ENCODE measurements at places on chromosomes 16 and 17.

DNA sequence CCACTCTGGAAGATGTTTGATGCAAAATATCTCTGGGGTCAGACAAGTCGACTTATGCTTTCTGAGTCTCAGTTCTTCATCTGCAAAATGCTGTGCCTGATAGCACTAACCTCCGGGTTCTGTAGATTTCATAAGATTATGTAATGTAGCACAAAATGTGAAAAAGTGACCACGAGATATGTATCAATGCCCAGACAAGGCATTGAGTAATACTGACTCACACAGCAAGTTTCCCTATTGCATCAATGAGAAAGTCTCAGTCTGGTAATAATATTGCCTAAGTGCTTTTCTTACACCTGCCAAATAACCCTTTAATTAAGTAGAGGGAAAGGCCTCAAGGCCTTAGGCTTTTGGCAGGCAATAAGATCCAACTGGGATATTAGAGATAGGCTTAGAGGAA, 41.4 kb upstream of the MMP2 start:
- DNase-seq: no peak

DNA sequence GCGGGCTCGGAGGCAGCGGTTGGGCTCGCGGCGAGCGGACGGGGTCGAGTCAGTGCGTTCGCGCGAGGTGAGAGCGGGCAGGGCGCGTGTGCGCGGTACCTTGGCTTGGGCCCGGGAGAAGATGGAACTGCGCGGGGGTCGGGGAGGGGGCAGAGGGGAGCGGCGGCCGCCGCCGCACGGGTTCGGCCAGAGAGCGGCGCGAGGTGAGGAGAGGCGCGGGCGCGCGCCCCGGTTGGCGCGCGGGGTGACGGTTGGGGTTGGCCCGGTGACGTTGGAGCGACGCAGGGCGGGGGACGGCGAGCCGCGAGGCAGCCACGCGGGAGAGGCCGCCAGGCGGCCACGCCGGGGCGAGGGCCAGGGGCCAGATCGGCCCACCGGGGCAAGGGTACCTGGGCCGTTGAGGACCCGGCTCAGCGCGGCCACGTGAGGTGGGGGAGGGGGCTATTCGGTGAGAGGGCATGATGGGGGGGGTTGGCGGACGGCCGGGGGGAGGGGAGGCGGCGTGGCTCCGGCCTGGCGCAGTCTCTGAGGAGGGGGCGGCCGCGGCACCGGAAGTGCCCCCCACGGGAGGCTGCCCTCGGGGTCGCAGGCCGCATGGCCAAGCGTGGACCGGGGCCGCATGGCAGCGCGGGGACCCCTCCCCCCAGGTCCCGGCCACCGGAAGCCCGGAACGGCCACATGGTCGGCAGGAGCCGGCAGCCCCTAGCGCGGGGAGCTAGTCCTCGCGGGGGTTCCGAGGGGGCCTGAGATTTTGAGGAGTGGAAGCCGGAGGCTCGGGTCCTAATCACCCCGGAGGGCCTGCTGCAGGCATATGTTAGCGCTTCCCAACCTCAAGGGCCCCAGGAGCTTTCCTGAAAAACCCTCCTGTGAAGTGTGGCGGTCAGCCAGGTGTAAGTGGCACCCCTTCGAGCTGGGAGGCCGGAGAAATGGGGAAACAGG, 527 bp downstream of the EIF5A start:
- DNase-seq: peak; percentile 72

- DNase-seq: peak; percentile 75
Measured at GRCh38 chr17:40598619-40599467, 33.6 kb upstream of the CCR7 start.

- DNase-seq: no peak
Measured at GRCh38 chr17:39981766-39982375, 1.3 kb downstream of the PSMD3 start.

- no peak for DNase-seq
Measured at GRCh38 chr17:6591599-6592158, 35.3 kb upstream of the PITPNM3 start.

DNA sequence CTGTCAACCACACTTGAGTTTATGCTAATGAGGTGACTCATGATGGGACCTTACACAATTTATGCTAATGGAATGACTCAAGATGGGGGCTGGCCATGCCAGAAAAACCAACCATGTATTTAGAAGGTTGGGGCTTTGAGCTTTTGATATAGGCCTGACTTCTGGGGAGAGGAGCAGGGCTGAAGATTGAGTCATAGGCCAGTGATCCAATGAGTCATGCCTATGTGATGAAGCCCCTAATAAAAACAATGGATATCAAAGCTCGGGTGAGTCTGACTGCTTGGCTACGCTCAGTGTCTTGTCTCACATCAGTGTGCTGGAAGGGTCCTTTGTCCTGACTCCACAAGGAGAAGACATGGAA, 7.3 kb downstream of the MFSD6L start:
- no peak for DNase-seq

DNA sequence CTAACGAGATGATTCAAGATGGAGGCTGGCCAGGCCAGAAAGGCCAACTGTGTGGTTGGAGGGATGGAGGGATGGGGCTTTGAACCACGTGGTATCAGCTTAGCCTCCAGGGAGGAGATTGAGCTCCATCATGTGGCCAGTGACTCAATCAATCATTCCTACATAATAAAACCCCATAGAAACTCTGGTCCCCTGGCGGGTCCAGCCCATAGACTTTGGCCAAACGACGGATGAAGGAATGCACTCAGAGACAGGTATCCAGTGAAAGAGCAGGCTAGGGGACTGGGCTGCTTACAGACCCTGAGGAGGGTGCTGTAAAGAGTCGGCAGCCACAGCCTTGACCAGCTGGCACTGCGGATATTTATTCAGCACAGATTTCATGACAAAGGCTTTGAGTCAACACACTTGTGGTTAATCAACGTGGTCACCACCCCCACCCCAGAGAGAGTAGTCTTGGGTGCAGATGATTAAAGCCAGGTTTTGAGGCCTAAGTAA, 308.7 kb upstream of the TNRC6C start:
- DNase-seq: no peak

DNA sequence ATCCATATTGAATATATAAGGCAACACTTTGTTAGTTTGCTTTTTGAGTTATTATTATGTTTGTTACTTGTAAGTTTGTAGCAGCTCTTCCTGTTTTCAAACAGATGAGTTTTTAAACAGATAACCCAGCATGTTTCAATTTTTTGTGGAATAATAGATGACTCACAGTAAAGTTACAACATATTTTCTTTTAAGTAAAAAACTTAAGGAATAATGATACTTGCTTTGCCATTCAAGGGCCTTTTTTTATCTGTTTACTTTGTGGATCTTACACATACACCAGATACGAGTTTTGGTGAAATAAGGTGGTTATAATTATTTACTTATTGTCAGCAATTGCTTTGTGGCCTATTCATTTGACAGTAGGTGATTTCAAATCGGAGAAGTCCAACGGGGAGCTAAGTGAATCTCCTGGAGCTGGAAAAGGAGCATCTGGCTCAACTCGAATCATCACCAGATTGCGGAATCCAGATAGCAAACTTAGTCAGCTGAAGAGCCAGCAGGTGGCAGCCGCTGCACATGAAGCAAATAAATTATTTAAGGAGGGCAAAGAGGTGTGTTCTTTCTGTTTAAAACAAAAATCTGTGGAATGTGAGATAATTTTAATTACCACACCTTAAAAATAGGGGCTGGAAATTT, 66.3 kb downstream of the BPTF start:
- no peak for DNase-seq

DNA sequence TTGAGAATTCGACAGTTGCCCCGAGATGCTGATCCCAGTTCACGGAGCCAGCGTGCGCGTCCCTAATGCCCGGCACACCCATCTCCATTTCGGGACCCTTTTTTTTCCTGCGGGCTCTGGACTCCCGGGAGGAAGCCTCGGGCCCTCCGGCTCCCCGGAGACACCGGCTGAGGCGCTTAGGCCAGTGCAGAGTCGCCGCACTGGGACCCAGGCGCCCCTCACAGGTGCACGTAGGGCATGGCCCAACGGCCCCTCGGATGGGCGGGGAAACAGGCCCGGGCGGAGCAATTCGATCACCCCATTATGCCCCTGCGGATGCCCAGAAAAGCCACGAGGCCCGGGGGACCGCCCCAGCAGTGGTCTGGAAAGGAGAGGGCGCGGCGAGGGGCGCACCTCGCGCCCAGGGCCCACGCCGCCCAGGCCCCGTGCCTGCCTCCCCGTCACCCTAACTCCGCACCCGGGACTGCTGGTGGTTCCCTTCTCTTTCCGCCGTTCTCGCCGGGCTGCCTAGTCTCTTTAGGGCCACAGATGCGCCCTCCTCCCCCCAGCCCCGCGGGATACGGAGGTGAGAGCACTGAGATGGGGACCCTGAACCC, 18.5 kb upstream of the ZFHX3 start:
- DNase-seq: no peak

DNA sequence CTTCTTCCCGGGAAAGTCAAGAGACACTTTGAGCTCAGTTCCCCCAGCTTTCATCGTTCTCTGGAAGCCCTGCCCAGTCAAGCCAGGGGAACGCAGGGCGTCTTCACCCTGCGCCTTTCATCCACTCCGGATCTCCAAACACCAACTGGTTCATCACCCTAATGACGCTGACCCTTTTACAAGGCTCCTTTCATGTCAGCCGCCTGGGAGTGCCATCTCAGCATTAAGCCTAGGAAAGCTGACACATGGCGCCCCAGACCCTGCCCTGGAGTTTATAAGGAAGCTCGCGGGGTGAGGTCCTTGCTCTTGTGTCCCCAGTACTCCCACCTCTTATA, 594 bp upstream of the DNAJC7 start:
- DNase-seq: no peak

- DNase-seq: no peak
Measured at GRCh38 chr16:54125751-54126655, 160.6 kb downstream of the IRX3 start.

GRCh38 chr17:81741049-81741593, 29.0 kb downstream of the SLC25A10 start:
- no peak for DNase-seq
